Putamen (tissue), 1 donor: ENCODE measurements at places on chromosomes 13 and 19.

DNA sequence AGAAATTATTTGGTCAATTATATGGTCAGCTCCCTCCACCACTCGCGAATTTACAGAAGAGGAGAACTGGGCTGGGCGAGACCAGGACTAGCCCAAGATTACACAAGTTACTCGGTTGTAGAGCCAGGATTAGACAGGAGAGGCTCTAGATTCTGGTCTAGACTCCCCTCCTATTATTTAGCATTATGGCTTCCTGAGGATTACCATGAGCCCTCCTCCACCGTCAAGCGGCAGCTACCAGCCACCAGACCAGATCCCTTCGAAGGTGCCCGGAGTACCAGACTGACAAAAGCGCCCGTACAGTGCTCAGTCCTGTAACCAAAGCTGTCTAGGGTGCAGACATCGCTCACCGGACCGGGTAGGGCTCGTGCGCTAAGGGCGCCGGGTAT, 497 bp upstream of the MLNR start:
- DNase-seq = no peak

DNA sequence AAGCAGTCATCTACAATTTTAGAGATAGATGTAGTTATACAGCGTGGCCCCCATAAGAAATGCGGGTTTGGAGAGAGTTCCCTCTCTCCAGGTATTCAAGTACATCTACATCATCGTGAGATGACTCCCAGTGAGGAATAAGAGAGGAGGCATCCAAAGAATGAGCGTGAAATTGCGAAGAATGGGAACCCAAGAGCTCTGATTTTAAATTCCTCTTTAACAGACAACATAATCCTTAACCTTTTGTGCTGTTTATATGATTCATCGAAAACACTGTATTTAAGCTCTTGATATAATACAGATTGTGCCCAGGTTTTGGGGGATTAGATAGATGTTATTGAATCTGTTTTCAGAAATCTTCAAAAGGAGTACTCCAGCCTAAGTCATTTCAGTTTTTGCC, 161.5 kb downstream of the COG6 start:
- DNase-seq = no peak

DNA sequence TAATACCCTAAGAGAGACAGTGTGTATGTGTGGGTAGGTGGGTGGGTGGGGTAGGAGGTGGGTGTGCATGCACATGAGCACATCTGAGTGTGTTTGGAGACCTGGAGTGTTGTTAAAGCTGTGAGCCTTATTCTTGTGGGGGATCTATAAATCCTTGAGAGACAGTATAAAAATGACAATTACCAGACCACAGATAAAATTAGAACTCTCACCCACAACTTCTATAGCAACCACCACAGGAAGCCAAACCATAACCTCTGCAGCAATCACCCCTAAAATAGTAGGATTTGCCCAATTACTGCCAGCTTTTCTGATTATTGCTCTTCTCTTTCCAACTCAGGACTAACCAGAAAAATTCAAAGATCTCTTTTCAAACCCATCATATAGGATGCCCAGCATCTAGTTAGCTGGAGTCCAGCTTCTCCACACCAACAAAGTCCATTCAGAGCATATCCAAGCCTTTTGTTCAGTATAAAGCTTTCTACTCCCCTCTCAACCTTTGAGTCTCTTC, 93.4 kb upstream of the SLITRK1 start:
- DNase-seq = no peak

DNA sequence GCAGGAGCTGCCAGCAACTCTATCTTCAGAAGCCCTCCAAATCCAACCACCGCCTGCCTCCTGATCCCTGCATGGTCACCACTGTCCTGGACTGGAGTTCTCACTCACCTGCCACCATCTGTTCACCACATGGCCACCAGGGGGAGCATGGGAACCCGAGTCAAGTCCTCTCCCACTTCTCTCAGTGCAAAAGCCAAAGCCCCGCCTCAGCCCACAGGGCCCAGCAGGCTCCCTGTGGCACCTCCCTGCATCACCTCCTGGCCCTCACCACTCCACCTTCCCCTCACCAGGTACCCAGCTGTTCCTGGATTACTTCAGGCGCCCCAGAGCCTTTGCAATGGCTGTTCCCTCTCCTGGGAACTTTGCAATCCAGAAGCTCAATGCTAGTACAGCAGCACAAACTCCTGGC, 5.3 kb downstream of the DHPS start:
- DNase-seq = peak; percentile 35

DNA sequence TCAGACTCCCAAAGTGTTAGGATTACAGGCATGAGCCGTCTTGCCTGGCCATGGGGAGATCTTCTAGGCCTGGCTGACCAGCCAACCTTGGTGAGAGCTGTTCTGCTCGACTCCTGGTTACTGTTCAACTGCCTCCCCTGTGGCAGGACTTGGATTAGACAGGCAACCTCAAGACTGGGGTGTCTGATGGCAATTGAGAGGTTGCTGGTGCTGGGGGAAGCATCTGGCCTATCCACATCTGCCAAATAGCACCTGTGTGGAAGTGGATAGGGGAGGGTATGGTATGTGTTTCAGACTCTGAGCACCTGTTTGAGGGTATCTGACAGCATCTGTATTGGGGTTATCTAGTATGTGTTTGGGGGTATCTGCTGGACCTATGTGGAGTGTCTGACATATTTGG, 44.7 kb downstream of the ARHGEF18 start:
- no peak for DNase-seq

DNA sequence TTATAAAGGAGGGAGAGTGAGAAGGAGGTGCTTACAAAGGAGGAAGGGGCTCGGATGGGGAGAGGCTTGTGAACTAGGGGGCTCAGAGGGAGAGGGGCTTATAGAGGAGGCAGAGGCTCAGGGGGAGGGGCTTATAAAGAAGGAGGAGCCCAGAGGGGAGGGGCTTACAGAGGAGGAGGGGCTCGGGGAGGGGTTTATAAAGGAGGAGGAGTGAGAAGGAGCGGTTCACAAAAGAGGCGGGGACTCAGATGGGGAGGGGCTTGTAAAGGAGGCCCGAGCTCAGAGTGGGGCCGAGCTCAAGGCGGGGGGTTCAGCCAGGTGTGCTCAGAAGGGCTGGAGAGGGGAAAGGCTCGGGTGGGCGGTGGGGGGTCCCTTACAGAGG, 500 bp downstream of the SMIM24 start:
- DNase-seq = no peak

DNA sequence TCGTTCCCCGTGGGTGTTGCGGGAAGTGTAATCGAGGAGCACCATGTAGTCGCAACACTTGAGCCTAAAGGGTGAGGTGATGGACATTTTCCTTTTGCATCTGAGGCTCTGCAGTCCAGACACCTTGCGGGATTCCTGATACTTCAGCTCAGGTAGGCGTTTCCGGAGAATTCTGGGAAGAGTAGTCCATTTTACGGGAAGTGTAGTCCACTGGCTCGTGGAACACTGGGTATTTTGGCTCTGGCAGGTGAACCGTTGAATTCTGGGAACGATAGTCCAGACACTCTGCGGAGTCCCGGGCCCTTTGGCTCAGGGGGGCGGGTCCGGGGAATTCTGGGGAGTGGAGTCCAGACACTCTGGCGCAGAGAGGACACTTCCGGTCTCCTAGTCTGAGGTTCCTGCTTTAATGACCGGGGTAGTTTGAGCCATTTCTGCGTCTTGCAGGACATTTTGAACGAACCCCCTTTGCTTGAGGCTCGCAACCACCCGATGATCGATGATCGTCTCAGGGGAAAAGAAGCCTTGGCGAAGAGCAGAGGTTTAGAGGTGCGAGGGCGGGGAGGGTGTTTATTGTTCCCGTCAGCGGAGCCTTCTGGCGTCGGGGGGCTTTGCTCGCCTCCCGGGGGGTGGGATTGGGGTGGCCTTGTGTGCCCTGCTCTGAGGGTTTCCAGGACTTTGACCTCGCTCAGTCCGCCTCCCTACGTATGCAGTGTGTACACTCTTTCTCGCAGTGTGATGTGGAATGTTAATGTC, at the start of gene ZNF223:
Gene ZNF223 (plus strand): TSS at position 387 of the 753 bp plus-strand sequence. CDS start 3,141 bp downstream, outside the sequence.
- peak; percentile 99 for DNase-seq

DNA sequence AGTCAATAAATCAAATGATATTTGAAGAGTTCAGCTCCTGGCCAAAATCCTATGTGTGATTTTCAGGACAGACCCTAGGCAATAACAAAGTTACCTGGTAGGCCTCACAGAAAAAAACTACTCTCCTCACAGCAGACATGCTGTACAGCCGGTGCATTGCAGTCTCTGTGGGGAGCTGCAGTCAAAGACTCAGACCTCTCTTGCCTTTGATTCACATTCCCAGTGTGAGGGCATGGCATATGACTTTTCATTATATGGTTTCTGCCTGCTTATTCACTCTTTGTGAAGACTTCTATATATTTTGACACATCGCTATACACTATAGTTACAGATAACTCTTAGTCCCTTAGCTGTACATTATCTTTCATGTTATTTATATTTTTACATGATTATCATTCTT, 2684.3 kb upstream of the PCDH20 start:
- no peak for DNase-seq

DNA sequence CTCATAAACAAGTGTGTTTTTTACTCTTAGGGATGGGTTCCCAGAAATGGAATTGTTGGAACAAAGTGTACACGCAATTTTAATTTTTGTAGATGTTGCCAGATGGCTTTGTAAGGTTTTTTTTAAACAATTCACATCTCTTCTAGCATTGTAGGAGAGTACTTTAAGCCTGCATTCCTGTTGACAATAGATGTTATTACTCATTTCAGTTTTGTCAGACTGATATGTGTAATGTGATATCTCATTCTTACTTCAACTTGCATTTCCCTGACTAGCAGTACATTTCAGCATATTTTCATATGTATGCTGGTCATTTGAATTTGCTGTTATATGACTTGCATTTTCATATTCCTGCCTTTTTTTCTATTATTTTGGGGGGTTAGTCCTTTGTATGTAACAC, 186.6 kb upstream of the SLITRK6 start:
- no peak for DNase-seq

DNA sequence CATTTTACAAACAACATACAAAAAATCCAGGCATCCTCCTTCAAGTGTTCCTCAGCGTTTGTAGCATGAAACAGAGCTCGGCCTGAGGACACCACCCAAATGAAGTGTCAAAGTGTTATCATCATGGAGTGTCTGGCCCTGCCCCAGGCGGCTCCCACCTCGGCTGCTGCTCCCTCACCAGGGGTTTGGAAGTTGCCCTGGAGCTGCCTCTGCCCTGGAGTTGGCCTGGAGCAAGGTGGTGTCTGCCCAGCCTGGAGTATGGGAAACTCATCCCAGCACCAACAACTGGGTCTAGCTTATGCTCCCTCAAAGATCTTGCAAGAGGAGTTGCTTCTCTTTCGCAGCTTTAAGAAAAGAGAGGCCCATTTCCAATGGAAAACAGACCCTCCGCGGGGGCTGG, 120.4 kb downstream of the FOXO1 start:
- no peak for DNase-seq

DNA sequence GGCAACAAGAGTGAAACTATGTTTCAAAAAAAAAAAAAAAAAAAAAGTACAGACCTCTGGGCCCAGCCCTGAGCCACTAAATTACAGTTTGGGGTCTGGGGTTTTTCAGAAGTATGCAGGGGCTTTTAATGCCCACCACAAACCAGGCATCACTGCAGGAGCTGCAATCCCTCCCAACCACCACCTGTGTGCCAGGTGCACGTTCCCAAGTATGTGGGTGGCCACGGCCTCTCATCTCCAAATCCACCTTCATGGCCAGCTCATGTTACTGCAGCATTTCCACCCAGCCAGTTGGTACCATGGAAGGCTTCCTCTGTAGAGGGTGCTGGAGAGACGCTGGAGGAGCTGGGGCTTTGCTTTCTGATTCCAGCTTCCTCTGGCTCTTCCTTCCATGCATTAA, 26.5 kb downstream of the CEP89 start:
- DNase-seq = no peak

- DNase-seq = no peak
Measured at GRCh38 chr13:34863360-34864135, 78.5 kb upstream of the NBEA start.

GRCh38 chr19:5960005-5961001, 17.6 kb downstream of the RANBP3 start:
- DNase-seq = no peak

GRCh38 chr13:59710996-59711701, 452.6 kb downstream of the DIAPH3 start:
- no peak for DNase-seq

- DNase-seq = peak; percentile 30
Measured at GRCh38 chr13:48334534-48335127, 31.1 kb downstream of the RB1 start.

GRCh38 chr13:47457626-47458025, 543.4 kb downstream of the SUCLA2 start:
- DNase-seq = no peak

DNA sequence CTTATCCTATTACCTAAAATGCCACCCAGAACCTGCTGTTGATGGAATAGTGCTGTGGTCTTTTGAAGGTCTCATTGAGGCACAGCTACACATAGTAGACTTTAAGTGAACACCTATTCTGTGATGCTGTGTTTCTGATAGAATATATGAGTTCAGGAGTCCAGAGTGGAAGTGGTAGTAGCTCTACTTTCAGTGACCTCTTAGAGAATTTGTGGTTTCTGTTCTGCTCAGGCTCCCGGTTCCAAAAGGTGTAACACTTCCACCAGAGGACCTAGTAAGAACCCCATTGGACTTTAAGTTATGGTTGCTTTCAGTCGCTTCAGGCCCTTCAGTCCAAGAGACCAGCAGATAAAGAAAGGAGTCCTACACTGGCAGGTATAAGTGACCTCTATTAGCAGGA, 11.4 kb upstream of the MYCBP2 start:
- no peak for DNase-seq

DNA sequence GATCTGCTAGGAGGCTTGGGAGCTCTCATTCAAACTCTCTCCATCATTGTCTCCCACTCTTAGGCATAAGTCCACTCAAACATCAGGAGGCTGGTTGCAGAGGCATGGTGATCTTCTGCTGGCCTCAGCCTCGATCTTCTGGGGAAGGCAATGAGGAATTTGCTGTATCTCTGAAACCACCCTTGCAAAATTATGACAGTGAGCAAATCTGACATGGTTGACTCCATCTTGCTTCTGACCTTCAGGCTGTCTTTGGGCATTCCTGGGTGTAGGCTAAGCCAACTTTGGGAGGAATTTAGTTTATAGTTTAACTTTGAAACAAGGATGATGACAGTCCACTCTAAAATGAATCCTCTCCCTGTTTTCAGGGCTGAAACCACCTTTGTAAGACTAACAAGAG, 84.1 kb upstream of the ABCC4 start:
- DNase-seq = no peak

GRCh38 chr13:31742097-31742734, 2.9 kb downstream of the RXFP2 start:
- peak; percentile 62 for DNase-seq

GRCh38 chr13:53545340-53545941, 516.8 kb downstream of the OLFM4 start:
- no peak for DNase-seq

DNA sequence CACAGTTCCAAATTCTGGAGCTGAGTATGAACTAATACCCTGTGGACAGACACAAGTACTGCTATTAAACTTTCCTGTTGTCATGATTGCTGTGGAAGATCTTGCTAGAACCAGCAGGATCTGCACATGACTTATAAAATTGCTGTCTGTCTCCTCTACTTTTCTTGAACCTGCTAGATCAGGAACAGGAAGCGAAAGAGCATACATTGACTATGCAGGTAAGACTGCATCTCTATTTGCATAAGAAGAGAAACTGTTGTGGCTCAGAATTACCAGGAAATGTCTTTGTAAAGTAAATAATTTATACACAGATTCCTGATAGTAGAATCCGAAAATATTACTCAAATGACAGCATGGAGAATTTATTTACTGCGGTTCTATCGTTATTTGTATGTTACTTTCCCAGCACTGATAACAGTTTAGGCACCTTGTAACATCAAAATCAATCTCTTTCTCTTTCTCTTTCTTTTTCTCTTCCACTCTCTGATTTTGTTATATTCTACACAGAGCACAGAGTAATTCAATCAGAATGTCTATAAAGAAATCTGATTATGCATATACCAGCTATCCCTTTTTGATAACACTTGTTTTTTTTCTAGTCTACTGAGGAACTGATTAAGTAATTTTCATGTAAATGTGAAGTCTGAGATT, 226.5 kb downstream of the MYO16 start:
- DNase-seq = no peak
